ENCODE measurements at places on chromosomes 11 and 22. TPM values are rescaled to one million over a fixed set of nuclear protein-coding genes. Genes with fewer than 3 reads are reported as not detected.

TMEM132A gene
- total RNA-seq, result 103 TPM

TRIM22 gene
- 63.6 TPM for total RNA-seq

RRP8 gene
- total RNA-seq, result 26.1 TPM

MARK2 gene
- total RNA-seq, result 35.8 TPM

HTR3B gene
- total RNA-seq, result not detected

NUP160 gene
- 30.6 TPM for total RNA-seq

PRR33 gene
- total RNA-seq, result not detected

IZUMO1R gene
- total RNA-seq, result not detected

C11orf42 gene
- not detected for total RNA-seq

FIBIN gene
- 0.21 TPM for total RNA-seq

OR52H1 gene
- total RNA-seq, result not detected

CST6 gene
- 0.82 TPM for total RNA-seq

TUBA8 gene
- 0.34 TPM for total RNA-seq

KCNJ1 gene
- 0.03 TPM for total RNA-seq

SLC7A4 gene
- 0.11 TPM for total RNA-seq

ARVCF gene
- total RNA-seq, result 10.8 TPM

YPEL1 gene
- not detected for total RNA-seq

FAM111B gene
- 24.8 TPM for total RNA-seq

TPBGL gene
- total RNA-seq, result not detected

CD3E gene
- not detected for total RNA-seq

OR10V1 gene
- total RNA-seq, result not detected

CEND1 gene
- not detected for total RNA-seq

INSC gene
- total RNA-seq, result 0.07 TPM

NRXN2 gene
- not detected for total RNA-seq

CD6 gene
- 0.14 TPM for total RNA-seq

CCDC83 gene
- not detected for total RNA-seq

EXPH5 gene
- 15.0 TPM for total RNA-seq

LYVE1 gene
- not detected for total RNA-seq

ESAM gene
- total RNA-seq, result not detected

JAML gene
- not detected for total RNA-seq

KDELR3 gene
- total RNA-seq, result 15.4 TPM

SLC6A5 gene
- not detected for total RNA-seq

All from foreskin keratinocyte (primary cell).